ENCODE measurements at places on chromosomes 5 and 9.

DNA sequence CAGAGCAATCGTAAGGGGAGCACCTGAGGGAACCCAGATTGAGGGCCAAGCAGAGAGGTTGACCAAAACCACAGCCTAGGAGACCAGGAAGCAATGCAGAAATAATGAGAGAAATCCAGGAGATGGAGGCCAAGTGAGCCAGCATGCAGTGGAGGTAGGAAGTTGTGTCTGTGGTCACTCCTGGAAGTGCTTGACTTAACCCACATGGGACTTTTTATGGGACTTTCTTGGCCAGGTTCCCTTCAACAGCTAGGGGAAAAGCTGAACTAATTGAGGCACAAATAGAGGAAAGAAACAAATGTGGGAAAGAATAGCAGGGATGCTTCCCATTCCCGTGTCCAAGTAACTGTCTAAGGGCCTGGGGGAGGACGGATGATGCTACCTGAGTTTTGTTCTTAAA is 293.2 kb upstream of the CLINT1 start:
- no peak for DNase-seq

DNA sequence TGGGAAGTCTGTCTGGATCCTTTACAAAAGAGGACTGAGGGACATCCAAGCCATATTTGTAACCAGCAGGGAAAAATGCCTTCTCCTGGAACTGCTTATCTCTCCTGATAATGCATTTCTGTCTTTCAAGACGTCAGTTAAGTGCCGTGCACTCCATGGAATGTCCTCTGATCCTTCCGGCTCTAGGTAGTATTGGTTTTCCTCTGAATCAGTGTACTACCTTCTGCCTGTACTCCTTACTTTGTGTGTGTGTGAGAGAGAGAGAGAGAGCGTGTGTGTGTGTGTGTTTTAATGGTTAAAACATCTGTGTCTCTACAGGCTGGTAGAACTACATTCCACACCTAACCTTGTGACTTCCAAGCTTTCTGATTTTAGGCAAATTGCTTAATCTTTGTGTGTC is 89.9 kb downstream of the PIP5K1B start:
- no peak for DNase-seq

- no peak for DNase-seq
These were observed 65.3 kb downstream of the ARHGEF37 start for GRCh38 chr5:149646564-149646963.

DNA sequence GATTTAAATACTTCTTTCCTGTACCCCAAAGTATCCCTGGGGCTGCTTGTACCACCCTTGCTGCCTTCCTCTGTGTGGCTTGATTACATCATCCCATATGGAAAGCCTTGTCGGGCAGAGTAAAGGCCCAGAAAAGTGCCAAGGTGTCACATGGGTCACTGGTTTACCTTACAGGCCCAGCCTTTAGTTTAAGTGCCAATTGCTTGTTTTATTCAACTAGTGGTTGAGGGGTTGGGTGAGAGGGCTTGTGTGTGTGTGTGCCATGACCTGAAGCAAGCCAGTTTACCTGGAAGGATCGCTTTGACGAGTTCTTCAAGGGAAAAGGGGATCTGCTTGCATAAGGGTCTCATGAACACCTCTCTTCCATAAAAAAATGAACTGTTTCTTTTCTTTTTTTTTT is 7.8 kb upstream of the HSPA9 start:
- no peak for DNase-seq

DNA sequence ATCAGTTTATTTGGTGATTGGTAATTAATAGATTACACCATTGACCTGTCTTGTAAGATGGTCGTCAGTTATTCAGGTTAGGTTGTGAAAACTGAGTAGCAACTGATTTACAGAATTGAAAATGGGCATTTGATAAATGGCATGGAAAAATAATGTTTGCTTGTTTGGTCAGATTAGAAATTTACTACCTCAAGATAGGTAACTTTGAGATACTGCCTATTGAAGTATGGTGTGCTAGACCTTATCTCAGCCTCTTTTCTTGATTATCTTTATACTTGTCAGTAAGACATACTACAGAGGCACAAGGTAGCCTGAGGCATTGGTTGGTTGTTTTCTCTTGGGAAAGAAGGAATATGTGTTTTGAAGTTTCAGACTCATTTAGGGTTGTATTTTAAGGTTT is 174.5 kb downstream of the XRCC4 start:
- no peak for DNase-seq

GRCh38 chr5:16017720-16018119 is 161.9 kb downstream of the MARCHF11 start:
- no peak for DNase-seq

GRCh38 chr9:70587201-70587600 is 172.7 kb upstream of the KLF9 start:
- DNase-seq, result no peak

DNA sequence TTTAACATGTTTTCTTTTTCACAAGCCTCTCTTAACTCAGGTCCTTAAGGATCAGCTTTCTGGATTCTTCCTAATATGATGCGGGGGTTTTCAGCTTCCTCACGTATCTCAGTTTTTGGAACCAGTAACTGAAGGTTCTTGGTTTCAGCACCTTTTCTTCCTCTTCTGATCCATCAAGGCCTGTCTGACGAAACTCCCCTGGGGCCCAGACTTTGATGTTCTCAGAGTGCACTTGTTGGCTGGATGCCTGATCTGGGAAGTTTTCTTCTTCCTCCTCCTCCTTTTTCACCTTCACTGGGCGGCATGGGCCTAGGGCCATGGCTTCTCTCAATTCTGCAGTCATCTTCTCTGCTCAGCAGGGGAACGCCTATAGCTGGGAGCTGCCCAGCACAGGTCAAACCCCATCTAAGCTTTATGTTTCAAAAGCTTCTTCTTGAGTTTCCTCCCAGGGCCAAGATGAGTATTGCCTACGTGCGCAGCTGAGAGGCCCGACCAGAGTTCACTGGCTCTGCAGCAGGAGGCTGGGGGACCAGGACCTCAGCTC is 44.8 kb downstream of the GHR start:
- no peak for DNase-seq

- no peak for DNase-seq
These were observed 35.6 kb upstream of the SSBP2 start for GRCh38 chr5:81786496-81786895.

DNA sequence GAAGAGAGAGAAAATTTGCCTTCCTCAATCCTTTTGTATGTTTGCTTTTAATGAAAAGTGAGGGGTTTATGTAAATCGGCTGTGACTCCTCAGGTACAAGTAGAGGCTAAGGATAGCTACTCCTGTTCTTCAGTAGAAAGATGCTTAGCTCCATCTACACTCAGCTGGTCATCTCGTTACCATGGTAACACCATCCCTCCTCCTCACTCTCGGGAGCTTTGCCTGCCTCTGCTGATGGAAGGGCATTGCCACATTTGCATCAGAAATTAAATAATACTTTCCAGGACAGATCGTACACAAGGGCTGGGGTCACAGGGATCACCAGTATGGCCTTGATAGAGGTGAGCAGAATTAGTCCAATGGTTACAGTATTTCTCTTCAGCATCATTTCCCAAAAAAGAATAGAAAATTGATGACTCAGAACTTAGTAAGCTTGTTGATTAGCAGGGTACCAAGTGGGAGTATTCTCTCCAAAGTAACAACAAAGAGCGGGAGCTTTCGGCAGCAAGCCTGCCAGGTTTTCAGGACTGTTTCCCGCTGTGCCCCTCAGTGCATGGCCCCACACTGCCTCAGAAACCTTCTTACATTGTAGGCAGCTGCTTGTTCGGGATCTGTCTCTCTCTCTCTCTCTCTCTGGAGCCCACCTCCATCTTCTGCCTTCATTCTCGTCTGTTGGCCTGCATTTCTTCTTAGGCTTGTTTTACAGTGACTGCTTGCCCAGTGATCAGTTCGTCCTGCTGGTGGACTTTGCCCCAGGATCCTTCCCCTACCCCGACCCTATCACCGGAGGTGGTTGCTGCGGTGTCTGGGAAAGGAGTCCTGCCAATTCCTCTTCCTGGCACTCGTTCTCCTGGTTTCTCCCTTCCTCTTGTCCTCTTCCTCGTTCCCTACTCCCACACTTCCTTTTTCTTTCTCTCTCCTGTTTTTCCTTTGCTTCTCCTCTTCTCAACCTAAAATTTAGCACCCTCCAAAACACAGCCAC is 51.9 kb upstream of the SNAPC3 start:
- no peak for DNase-seq

DNA sequence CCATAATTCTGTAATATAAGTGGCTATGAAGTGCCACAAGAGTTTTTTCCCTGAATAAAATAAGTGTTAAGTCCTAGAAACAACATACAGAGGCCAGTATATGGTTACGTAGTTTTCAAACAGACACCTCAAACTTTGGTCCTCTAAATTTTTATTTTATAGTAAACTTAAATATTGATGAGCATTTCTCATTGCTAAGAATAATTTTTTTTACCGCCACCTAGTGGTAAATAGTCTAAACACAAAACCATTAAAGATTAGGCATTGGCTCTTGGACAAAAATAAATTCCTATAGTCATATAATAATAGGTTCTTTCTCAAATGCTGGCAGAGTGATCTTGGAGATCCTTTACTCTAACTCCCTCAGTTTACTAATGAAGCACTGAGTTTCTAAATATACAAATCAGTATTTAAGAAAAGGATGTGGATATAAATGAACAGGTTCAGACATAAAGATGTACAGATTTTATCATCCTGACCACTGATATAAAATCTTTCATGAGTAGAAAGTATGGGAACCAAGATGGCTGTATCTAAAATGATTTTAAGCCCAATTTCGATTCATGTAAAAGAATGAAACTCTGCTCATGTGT is 136.2 kb downstream of the FANCC start:
- DNase-seq, result peak; percentile 12

DNA sequence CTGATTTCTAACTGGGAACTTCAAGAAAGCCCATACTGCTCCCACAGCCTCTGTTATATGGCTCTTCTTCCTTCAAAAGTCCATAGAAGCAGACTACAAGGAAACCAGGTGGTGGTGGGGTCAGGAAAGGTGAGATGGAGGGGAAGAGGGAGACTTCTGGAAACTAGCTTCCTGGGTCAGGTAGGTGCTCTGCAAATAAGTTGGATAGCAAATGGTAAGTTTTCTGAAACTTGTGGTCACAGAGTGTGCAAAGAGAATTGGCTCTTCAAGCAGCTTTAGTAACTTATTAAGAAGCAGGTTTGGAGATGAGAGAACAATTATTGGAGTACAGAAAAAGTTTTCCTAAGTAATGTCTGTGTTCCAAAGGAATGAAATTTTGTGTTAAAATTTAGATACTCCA is 316.9 kb downstream of the ADGRV1 start:
- no peak for DNase-seq

DNA sequence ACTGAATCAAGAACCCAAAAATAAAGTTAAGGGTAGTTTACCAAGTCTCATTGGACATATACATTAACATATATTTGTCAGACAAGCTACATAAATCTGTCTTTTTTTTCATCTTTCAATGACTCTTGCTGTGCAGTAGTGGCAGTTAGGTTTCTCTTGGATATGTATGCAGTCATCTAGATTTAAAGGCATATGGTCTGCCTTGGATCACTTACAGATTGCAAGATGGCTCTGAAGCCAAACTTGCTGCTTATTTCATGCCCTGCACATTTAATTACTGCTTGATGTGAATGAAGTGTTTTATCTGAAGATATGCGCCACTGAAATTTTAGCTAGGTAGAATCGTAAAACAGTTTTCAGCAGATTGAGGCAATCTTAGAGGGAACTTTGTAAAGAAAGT is 18.6 kb upstream of the MAN2A1 start:
- no peak for DNase-seq

DNA sequence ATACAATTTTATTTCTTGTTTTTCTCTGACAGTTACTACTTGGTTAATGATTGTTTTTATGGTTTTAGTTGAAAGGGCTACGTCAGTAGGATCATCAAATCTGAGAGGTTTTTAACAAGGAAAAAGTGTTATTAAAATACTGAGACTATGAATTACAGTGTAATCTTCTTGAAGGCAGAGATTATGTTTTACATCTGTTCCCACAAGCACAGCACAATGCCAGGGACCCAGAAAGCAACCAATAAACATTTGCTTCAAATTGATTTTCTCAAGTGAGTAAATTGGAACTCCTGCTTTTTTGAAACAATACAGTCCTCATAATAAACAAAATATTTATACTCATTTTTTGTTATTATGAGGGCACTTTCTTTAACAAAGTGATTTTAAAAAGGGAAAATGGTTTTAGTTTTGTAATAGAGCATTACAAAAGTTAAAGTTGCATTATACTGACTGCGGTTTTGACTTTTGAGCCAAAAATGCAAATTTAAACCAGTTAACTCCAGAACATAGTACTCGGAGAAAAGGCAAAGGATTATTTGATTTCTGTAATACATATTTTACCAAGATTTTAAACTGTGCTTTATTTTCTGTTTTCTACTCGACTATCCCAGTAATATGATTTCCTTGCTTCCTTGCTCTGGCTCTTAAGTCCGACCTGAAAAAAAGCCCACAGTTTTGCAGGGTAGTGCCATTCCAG is 176.9 kb downstream of the GDNF start:
- no peak for DNase-seq

DNA sequence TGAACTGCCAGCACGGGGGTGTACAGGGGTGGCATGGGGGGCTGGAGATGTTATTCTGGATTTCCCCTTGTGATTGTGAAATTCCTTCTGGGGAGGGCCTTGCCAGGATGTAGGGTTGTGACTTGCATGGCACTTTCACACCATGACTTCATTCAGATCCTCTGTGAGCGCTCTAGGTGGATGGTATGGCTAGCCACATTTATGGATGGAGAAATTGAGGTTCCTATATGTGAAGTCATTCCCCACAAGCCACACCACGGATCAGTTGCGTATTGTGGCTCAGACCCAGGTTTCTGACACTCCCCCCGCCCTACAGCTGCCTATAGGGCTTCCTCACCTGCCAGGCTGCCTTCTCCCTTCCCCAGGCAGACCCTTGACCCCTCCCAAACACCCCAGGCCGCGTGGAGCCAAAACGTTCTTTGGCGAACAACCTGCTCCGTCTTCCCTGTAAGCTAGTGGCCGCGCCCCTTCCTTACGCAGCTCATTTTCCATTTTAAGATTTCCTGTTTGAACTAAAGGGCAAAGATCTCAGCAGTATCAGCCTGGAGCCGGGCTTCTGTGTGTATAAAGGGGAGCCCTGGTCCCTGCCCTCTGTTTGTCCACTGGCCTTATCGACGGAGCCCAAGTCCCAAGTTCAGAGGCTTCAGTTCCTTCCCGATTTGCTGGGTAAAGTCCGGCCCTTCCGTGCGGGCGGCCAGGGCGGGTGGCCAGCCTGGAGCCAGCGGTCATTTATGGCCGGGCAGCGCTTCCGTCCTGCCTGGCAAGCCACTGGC is 97.8 kb upstream of the KLF4 start:
- no peak for DNase-seq

- no peak for DNase-seq
These were observed 187.7 kb downstream of the CDK5RAP2 start for GRCh38 chr9:120392245-120392644.

DNA sequence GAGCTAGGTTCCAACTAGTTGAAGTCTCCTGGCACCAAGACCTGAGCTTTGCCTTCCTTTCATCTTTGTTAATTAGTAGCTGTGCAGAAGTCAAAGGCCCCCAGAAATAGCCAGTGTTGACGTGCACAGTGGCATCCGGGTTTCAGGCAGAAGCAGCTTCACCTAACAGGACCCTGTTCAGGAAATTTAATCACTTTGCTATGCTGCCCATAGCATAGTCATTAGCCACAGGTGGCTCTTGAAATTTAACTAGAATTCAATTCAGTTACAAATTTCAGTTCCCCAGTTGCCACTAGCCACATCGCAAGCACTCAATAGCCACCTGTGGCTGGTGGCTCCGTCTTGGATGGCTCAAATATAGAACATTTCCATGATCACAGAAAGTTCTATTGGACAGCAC is 179.1 kb downstream of the GOLPH3 start:
- no peak for DNase-seq

- no peak for DNase-seq
These were observed 601.4 kb upstream of the TLE4 start for GRCh38 chr9:78970375-78970774.

Measured in Kasumi-1 (cell line).